ENCODE measurements at places on chromosomes 12 and 14. TPM values are rescaled to one million over a fixed set of nuclear protein-coding genes. Genes with fewer than 3 reads are reported as not detected.

- H3K27me3 ChIP-seq: no peaks in the 10 kb centered on the region
- no peaks in the 10 kb centered on the region for H3K36me3 ChIP-seq
- no peak overlapping the region for H3K27ac ChIP-seq
- H3K4me3 ChIP-seq: no peak overlapping the region
Measured at GRCh38 chr12:59036347-59036746, 116.0 kb upstream of the LRIG3 start.

GRCh38 chr14:81423504-81423903 lies 23.4 kb upstream of the STON2 start:
- H3K36me3 ChIP-seq: no peaks in the 10 kb centered on the region
- H3K4me1 ChIP-seq: no peaks in the 10 kb centered on the region
- no peak overlapping the region for H3K27ac ChIP-seq

OR4E2 gene
- not detected for total RNA-seq

DNA sequence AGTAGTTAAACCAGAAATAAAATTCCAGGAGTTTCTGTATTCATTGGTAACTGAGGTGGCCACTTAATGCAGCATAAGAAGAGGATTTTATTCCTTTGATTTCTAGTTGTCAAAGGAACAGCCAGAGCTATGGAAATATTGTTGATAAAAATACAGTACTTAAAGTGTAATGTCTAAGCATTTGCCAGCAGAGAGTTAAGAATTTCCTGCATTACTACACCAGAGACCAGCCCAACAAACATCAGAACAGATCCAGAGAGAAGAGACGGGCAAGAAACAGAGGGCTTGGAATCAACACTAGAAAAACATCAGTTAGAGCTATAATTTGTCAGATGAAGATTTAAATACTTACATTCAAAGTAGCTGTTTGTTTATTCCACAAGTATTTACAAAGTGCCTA lies 77.9 kb downstream of the ST8SIA1 start:
- no peaks in the 10 kb centered on the region for H3K4me1 ChIP-seq
- H3K27ac ChIP-seq: no peak overlapping the region
- H3K4me3 ChIP-seq: no peak overlapping the region
- no peak for DNase-seq
- H3K36me3 ChIP-seq: no peaks in the 10 kb centered on the region

FAM90A1 gene
- 1.4 TPM for total RNA-seq

DNA sequence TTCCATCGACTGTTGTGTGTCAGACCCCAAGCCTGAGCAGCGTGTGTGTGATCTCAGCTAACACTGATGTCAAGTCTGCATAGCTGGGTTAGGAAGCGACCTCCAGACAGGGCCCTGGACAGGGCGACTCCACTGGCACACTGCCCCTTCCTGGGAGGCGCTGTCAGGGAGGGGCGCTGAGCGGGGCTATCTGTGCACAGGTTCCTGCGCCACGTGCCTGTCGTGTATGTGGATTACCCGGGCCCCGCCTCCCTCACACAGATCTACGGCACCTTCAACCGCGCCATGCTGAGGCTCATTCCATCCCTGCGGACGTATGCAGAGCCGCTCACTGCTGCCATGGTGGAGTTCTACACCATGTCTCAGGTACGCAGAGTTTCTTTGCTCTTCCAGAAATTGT lies 53.9 kb downstream of the DYNC1H1 start:
- H3K27me3 ChIP-seq: no peaks in the 10 kb centered on the region
- H3K4me3 ChIP-seq: no peak overlapping the region
- no peak for DNase-seq

TRHDE gene
- total RNA-seq: 26.8 TPM

RIPK3 gene
- 12.1 TPM for total RNA-seq

DNA sequence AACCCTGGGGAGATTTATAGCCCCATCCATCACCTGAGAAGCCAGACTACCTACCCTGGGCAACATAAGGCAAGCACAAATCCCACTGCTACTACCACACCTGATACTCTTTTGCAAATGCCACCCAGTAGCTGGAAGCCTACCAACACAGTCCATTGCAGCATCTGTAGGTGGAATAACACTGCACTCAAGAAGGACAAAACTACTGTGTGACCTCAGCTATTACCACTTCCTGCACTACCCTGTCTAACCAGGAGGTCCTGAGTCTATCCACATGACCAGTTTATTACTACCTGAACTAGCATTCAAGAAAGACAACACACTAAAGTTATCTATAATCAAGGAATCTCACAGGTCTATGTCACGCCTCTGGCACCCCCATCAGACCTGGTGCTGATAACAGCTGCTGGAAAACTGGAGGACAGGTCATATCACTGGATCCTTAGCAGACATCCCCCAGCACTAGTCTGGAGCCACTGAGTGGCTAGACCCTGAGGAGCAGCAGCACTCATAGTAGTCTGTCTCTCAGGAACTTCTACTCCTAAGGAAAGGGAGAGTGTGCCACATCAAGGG lies 2.9 kb upstream of the CLEC1A start:
- no peaks in the 10 kb centered on the region for H3K36me3 ChIP-seq
- H3K4me1 ChIP-seq: no peaks in the 10 kb centered on the region
- no peaks in the 10 kb centered on the region for H3K27me3 ChIP-seq
- H3K4me3 ChIP-seq: no peak overlapping the region

GRCh38 chr12:6215932-6216494 lies 15.8 kb downstream of the CD9 start:
- H3K27me3 ChIP-seq: no peaks in the 10 kb centered on the region
- no peaks in the 10 kb centered on the region for H3K36me3 ChIP-seq
- peak overlapping the region; percentile 49 for H3K27ac ChIP-seq
- peak; percentile 73 for DNase-seq
- H3K4me1 ChIP-seq: peaks cover 14% of the 10 kb centered on the region
- H3K4me3 ChIP-seq: no peak overlapping the region

All from pancreas (tissue), 10 donors.